ENCODE measurements at places on chromosomes 7 and 10.
A peak's percentile ranks its signal among the peaks of the same experiment; 100 is the strongest.

DNA sequence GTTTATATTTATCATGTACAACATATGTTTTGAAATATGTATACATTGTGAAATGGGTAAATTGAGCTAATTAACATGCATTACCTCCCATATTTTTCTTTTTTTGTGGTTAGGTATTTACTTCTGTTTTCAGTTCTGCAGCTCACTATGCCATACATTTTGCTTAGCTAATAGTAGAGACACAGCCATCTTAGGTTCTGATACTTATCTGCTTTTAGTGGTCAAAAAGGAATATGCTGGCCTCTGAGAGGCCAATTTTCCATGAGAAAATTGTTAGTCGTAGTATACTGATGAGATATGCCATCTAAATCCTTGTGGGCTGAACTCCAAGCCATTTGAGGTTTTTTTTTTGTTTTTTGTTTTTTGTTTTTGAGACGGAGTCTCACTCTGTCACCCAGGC lies 31.0 kb downstream of the SGPL1 start:
- no peak for DNase-seq

GRCh38 chr10:97020452-97021400 lies 165.0 kb downstream of the SLIT1 start:
- no peak for DNase-seq

DNA sequence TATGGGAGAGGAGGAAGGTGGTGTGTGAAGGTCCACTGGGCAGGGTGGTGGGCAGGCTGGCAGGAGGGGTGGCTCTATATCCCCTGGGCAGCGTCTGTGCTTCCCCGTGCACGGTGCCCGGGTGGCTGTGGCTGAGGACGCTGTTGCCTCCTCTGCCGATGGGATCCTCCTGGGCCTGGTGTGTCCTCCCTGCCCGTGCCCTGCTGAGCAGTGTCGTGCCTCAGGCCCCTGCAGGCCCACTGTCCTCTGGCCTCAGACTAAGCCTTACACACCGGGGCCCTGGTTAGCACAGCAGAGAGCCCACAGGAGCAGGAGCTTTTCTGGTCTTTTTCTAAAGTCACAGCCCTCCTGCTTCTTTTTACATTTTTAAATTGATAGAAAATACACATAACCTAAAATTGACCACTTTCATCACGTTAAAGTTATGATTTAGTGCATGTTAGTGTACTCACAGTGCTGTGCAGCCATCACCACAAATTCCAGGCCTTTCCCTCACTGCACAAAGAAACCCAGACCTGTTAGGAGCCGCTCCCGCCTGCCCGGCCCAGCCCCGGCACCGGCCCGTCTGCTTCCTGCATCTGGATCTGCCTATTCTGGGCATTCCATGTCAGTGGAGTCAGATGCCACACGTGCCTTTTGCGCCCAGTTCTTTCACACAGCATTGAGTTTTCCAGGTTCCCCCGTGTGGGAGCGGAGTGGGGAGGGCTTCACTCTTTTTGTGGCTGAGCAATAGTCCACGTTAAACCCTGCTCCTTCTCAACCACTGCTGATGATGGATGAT lies 19.4 kb downstream of the PFKFB3 start:
- DNase-seq: no peak

GRCh38 chr7:15947754-15948153 lies 261.3 kb upstream of the MEOX2 start:
- no peak for DNase-seq

- DNase-seq: peak; percentile 6
Measured at GRCh38 chr10:47255033-47255813, 44.8 kb upstream of the GDF10 start.

GRCh38 chr7:27156508-27156898 lies at the start of gene HOXA7:
HOXA7 (minus strand) TSS chr7:27156675; CDS start chr7:27156545, 130 bp downstream.
- DNase-seq: no peak

DNA sequence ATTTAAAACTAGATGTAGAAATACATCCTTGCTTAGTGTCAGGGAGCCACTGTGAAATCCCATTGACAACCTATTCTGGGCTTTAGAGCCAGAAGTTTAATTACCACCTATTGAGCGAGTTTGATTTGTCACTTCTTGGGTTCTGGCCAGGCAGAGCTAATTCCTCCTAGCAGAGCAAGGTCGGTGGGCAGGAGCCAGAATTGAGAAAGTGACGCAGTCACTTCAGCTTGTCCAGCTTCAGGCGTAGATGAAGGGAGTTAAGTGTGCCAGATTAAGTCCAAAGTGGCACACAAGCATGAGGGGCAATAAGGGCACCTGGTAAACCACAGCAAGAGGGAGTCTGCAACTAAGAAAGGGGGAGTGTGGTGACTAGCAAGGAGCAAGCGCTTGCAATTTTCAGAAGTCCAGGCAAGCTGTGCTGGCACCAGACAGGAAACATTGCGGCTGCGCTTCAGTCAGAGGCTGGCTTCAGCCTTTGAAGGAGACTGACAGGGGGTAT lies 119.4 kb downstream of the ST7 start:
- DNase-seq: peak; percentile 99

DNA sequence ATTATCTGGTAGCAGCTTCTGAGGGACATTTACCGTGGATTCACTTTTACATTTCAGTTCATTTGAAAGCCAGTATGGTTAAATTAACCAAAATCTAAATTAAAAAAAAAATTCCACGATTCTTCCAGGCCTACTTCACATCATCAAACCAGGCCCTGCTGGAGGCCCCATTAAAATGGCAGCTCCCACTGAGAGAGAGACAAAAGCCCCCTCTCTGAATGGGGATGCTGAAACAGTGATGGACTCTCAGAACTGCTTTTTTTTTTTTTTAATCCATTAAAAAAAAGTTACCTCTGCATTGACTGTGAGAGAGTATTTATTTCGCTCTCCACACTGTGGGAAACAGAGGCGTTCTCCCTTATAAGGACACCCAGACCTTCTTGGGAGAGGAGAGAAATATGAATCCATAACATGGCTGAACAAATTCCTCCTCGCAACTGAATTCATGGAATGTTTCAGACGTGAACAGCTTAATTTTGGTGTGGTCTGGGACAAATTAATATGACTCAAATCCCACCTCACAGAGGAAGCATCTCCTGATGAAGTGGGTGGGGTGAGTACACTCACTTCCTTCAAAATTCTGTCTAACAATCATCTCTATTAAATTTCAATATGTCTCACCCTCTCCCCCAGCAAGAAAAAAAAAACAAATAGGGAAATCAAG lies 73.5 kb downstream of the SAMD9 start:
- no peak for DNase-seq

DNA sequence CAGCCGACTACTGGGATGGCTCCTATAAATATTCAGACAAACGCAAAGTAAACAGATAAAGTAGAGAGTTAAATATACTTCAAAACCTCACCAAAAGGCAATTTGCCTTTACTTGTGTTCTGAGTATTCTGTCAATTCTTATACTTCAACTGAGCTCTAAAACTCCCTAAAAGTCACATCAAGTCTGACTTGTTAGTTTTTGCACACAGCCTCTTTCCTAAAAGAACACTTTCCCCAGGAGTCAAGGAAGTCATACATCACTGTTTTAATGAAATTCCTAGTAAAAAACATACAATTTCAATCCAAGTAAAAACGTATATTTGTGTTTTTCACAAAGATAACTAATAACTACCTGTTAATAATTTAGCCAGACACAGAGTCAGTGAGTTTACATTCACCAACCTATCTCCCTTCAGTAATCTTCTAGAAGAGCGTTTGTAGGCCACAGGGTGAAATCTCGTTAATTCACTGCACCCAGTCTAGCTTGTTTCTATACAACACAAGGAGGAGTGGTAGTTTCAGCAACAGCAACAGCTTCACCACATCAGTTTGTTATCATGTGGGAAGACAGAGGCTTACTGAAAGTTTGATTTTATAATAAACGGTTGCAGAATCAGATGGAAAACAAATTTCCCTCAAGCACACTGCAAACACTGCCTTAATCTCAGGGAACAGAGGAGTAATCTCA lies 2.7 kb downstream of the COBL start:
- DNase-seq: no peak

DNA sequence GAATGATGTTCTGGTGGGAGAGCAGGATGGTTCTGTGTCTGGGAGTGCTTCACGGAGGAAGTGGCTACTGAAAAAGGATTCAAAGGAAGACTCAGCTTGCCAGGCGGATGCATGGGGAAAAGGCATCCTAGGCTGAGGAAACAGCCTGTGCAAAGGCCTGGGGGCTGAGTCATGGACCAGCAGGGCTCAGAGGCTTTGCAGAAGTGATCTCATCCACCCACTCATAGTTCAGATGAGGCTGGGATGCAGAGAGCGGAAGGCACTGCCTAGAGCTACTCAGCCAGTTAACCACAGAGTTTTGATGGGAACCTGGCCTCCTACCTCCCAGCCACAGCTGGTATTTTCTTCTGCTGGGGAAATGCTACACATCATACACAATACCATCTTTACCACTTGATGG lies 15.8 kb upstream of the ADAMTS14 start:
- DNase-seq: no peak

GRCh38 chr7:82594665-82595064 lies 151.1 kb upstream of the CACNA2D1 start:
- peak; percentile 73 for DNase-seq

- no peak for DNase-seq
Measured at GRCh38 chr10:114363745-114364454, 40.4 kb downstream of the AFAP1L2 start.

- no peak for DNase-seq
Measured at GRCh38 chr7:81064426-81064825, 145.6 kb upstream of the SEMA3C start.

DNA sequence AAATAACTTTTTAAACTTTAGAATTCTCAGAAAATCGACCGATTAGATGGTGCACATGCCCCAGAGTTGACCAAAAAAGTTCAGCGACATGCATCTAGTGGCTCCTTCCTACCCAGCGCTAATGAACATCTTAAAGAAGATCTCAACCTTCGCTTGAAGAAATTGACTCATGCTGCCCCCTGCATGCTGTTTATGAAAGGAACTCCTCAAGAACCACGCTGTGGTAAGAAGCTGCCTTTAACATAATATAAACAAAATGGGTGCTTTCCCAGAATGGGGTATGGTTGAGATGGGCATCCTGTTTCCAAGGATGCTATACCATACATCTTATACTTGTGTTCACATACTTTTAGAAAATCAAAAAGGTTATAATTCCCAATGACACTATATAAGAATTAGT lies 24.6 kb downstream of the GLRX3 start:
- DNase-seq: no peak

- DNase-seq: peak; percentile 63
Measured at GRCh38 chr7:155591055-155591775, 44.9 kb upstream of the CNPY1 start.

DNA sequence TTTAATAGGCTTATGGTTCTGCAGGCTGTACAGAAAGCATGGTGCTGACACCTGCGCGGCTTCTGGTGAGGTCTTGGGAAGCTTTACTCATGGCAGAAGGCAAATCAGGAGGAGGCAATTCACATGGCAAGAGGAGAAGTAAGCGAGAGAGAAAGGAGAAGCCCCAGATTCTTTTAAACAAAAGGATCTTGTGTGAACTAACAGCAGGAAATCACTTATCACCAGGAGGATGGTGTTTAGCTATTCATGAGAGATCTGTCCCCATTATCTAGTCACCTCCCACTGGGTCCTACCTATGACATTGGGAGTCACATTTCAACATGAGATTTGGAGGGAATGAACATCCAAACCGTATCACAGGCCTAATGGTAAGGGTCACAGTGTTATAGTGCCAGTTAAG lies 678.0 kb upstream of the KCND2 start:
- DNase-seq: no peak

GRCh38 chr7:137489880-137490279 lies 146.3 kb upstream of the PTN start:
- DNase-seq: no peak

GRCh38 chr7:27103489-27104226 lies 1.2 kb upstream of the HOXA2 start:
- no peak for DNase-seq

DNA sequence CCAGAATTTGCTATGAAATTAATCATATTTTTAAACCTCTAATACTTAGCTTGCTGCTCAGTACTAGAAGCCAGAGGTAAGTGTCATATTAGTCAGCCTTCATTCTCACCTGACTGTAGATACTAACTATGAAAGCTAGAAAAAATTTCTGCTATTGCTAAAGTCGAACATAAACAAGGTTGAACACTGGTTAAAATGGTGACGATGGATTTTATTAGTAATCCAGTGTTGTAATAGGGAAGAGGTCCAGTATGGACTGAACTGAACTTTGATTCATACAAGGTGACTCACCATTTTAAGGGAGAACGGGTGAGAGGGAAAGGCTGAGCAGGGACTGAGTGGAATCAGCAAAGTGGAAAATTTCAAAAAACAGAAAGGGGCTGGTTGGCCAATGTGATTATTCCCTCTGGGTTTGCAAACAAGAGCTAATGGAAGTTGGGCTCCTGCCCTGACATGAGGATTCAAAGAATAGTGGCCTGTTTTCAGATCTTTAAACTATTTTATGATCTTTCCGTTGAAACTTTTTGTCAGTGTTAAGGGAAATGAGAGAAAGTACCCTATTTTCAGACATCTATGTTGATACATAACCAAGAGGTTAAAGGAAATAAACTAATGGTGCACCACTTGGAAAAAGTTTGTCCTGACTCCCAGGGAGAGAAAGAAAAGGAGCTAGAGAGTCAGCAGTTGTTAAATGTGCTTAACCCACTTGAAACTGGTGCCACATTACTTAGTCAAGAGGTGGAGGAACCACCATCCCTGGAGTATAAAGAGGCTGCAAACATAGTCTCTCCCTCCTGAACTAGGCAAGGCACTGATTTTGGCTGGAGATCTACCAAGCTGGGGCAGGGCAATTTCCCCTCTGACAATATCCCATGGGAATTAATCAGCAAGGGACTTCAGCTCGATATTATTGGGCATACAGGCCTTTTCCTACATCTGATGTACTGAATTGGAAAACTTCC lies 15.3 kb upstream of the AKR1C1 start:
- DNase-seq: no peak

DNA sequence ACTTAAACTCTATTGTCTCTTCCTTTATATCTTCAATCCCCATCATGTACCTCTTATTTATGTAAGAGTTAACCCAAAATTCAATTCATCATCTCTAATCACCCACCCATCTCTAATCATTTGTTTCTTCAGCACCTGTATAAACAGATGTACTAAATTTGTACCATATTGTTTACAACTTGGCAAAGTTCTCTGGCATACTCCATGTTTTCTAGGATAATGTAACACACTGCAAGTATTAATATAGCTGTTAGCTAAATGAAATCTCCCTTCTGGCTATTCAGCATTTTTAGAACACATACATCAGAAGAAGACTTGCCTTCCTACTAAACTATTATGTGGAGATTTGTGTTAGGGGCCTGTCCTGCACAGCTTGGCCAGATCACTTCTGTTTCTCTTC lies 33.1 kb downstream of the MALSU1 start:
- no peak for DNase-seq

All from DMS79 treated with DMSO at 0.1 percent for 48 hours (cell line).